ENCODE measurements at places on chromosomes 3 and 15.

DNA sequence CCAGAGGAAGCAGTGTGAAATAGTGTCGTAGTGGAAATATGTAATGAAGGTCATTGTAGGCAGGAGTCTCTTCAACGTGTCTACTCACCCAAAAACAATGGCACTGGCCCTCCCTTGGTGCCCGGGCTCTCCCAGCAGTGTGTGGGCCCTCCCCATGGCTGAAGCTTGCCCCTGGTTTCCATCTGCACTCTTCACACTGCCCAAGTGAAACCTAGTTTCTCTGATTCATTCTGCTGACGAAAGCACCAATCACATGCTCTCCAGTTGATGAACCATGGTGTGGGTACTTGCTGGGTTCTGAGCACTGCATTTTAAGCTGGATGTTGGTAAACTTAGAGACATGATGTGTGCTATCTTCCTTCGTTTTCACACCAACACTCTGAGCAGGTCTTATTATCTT is 61.0 kb upstream of the AGBL1 start:
- DNase-seq, result no peak

DNA sequence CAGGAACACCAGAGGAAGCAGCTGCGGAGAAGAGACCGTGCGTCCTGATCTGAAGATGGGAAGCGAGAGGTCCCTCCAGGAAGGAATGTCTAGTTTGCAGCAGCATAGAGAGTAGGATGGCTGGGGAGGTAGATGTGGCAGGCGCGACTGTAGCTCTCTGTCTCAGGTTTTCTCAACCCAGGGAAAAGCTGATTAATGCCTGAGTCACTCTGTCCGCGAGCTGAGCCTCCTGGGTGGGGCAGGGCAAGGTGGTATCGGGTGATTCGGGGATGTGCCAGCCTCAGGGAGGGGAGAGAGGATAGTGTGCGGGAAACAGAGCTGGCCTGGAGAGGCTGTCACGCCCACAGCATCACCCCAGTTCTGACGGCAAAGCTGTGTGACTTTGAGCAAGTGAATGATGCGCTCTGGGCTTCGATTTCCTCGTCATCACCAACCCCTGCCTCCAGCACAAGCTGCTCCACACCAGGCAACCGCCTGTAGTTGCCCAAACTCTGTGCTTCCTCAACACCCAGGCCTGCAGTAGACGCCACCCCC is 28.4 kb downstream of the CPN2 start:
- DNase-seq, result no peak

GRCh38 chr3:195542316-195542697 is 818 bp downstream of the PPP1R2 start:
- no peak for DNase-seq

DNA sequence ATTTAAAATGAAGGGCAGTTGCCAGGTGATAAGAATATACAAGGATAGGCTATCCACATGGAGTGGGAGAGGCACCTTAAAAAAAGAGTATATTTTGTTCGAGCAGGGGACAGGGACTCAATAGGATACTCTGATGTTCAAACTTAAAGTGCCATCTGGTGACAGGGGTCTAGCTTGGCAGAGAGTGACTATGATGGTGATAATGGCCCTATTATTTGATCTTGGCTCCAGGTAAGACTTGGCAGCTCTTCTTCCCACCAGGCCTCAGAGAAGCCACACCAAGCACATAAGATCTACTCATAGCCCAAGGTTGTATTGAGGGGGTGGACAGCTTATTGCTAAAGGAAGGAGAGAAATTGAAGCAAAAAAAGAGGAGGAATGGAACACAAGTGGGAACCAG is 109.0 kb upstream of the MANF start:
- no peak for DNase-seq

DNA sequence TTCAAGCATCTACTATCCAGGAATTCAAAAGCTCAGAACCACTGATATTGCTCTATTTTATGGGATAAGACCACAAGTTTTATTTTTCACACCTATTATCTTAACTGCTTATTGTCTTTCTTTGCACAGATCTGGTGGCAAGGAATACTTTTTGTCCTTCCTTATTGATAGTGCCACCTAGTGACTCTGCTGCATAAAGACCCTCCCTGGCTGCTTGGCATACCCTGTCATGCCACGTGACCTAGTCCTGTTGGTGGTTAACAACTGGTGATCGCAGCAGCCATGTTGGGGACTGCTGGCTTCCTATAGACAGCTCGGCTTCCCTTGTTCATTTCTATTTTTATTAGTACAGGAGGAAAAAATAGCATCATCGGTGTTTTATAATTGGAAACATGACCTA is 236.3 kb downstream of the MEX3B start:
- DNase-seq, result no peak

GRCh38 chr3:197203714-197204146 is 94.7 kb downstream of the DLG1 start:
- DNase-seq, result no peak

- DNase-seq, result no peak
Observed at GRCh38 chr15:81170511-81170910, 26.2 kb upstream of the IL16 start.

GRCh38 chr15:33934396-33934795 is 33.9 kb upstream of the CHRM5 start:
- no peak for DNase-seq

DNA sequence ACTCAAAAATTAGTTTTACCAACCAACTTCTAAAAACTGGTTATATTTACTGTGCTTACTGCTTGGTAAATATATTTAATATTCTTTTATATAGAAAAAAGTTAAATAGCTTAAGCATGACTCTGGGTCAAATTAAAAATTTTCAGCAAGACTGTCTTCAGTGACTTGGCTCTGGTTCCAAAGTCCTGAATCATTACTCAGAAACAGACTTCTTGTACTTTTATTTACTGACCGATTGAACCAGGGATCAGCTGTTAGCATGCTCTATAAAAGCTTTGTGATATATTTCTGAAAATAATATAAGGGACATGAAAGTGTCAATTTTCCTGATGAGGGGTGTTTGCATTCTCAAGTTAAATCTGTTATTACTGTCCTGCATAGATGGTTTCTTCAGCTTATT is 164.3 kb downstream of the MCTP2 start:
- no peak for DNase-seq

DNA sequence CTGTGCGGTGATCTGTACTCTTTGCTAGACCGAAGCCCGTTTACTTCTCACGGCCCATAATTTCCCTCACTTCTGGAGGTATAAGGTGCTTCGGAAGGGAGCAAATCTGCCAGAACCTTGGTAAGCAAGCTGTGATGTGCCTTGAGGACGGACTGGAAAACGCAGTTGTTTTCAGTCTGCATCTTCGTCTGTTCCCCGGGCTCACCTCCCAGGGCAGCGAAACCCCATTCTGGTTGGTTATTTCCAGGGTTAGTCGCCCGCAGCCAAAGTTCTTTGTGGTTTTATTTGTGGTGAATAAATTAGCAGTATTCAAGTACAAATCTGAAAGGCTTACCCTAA is 401 bp downstream of the RAMAC start:
- DNase-seq, result peak; percentile 2

DNA sequence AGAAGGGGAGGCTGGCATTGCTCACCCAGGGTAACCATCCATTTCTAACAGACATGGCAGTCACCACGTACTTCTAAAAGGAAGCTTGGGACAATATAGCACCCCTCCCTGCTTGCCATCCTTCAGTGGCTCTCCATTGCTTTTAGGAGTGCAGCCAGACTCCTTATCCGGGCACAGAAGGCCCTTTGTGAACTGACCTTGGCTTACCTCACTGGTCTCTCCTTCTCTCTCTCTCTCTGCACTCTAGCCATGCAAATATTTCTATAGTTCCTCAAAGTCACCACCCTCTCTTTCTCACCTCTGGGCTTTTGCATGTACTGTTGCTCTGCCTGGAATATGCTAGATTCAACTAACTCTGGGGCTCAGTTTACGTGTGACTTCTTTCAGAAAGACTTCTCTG is 301.1 kb downstream of the SHQ1 start:
- no peak for DNase-seq

DNA sequence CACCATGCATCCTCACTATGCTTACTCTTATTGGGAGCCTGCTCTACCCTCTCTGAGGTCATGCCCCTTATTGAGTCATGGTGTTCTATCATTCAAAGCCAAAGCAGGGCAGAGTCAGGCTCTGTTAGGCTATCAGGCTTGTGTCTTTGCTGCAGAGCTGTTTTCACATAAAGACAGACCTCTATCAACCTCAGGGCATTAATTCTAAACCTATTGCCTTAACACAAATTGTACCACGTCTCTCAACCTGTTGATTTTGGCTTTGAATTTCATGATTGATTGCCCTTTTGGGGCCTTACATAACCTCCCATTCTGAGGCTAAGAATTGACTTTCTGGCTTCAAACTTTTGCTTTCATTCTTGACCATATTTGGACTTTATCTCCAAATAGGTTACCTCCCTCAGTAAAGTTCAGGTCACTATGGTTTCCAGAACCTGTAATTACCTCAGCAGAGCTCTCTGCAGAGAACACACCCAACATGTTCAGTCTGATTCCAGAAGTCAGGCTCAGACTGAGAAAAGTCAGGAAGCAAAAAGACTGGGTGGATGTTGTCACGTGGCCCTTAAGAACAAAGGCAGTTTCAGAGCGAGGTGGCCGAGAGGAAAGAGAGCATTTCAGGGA is 221.4 kb upstream of the NANOGP8 start:
- DNase-seq, result no peak

- DNase-seq, result no peak
Observed at GRCh38 chr15:84885801-84886200, 1.3 kb downstream of the SLC28A1 start.
